Stimulated activated CD8-positive, alpha-beta memory T cell treated with anti-CD3 and anti-CD28 coated beads, Interleukin-4, amount 100 ng/mL, for 4 hours (primary cell): ENCODE measurements at places on chromosomes 4 and X.

GRCh38 chr4:176616151-176616550 lies 176.6 kb downstream of the VEGFC start:
- DNase-seq = no peak

DNA sequence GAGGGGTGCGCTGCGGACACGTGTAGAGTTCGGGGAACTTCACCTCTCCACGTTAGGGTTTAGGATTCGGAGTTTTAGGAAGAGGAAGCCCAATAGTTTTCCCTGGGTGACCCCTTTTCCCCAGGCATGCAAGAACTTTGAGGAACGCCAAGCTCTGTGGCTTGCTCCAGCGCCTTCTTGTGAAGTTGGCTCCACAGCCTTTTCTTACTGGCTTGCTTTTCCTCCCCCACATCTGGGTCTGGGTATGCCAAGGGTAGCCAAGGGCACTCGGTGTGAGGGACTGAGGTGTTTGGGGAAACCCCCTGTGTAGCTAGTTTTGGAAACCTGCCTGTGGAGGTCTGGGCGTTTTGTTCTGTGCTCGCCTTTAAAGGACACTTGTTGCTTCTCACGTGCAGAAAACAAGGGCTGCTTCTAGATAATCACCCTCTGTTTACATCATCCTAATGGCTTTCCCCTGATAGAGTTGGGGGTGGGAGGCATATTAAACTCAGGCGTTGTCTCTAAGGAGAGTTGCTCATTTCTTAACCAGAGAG lies 746 bp downstream of the EDNRA start:
- DNase-seq = no peak

DNA sequence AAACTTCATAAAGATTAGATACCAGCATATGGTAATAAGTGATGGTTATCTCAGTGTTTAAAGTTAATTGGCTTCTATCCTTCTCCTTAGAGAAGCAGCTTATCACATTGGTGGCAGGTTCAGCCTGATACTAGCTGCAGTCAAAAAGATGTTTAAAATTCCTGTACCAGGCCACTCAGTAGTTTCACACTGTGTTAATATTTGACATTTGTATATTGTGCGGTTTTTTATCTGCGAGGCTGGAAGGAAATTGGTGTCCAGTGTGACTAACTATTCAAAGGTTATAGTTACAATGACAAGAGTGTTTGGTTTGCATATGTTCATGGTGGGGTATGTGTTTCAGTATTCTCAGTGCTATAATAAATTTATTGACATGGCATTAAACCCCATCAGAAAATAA lies 27.5 kb upstream of the TBC1D8B start:
- DNase-seq = no peak

GRCh38 chr4:2795893-2796848 lies 3.3 kb downstream of the SH3BP2 start:
- no peak for DNase-seq

DNA sequence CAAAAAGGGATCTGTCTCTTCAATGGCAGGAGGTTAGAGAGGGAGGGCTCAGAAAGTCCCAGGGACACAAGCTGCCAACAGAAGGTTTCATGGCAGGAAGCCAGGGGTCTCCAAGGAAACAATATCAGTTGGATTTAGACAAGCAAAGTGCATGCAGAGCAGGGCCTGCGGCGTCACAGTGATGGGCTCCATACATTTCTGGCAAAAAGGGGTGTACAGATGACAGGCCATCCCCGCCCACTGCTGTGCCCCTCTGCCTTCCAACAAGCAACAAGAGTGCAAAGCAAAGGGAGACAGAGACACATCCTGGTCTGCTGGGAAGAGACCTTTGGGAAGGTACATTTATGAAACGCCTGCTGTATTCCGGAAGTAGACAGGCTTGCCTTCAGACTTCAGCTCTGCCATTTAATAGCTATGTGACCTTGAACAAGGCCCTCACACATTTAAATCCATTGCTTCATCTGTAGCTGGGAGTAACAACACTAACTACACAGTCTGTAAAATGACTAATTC lies 121.2 kb downstream of the AFAP1 start:
- DNase-seq = no peak
